ENCODE measurements at places on chromosomes 13 and 19.

GRCh38 chr19:53789708-53790678, 34.1 kb downstream of the NLRP12 start:
- DNase-seq = no peak

DNA sequence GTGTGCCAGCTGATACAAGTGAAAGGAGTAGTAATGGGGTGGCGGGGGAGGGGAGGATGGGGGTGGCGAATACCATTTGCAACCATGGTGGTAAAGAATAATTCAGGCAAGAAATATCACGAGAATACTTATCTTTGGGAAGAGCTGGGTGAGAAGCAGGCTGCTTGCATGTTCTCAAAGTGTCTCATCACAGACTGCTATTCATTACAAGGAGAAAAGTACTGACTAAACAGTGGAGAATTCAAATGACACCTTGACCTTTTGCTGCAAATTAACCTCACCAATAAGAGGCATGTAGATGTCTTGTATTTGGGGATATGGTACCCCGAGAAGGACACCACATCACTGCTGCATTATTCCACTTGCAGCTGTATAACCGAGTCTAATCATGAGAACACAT, 585.7 kb upstream of the GPC6 start:
- no peak for DNase-seq

DNA sequence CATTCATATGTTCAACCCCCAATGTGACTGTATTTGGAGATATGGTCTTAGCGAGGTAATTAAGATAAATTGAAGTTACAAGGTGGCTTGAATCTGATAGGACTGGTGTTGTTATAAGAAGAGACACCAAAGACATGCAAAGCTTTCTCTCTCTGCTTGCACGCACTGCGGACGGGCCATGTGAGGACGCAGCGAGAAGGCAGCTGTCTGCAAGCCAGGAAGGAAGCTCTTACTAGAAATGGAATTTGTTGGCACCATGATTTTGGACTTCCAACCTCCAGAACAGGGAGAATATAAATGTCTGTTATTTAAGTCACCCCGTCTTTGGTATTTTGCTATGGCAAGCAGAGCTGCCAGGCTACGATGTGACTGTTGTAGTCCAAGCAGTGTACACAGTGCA, 4.8 kb downstream of the DLEU7 start:
- DNase-seq = no peak

DNA sequence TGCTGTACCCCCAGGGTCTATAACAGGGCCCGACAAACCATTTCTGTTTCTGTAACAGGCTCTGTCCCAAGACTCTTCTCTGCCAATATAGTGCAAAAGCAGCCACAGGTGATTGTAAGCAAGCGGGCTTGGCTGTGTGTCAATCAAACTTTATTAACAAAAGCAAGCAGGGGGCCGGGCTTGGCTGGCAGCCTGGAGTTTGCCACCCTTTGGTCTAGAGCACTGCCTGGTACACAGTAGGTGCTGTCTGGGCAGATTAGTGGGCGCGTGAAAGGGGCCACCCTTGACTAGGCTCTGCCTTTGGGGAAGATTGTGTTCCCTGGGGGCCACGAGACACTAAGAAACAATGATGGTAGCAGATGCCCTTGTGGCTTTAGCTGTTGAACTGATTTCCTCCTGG, 27.4 kb downstream of the CCL25 start:
- no peak for DNase-seq

GRCh38 chr19:5238700-5239099, 101.9 kb downstream of the PTPRS start:
- DNase-seq = no peak

DNA sequence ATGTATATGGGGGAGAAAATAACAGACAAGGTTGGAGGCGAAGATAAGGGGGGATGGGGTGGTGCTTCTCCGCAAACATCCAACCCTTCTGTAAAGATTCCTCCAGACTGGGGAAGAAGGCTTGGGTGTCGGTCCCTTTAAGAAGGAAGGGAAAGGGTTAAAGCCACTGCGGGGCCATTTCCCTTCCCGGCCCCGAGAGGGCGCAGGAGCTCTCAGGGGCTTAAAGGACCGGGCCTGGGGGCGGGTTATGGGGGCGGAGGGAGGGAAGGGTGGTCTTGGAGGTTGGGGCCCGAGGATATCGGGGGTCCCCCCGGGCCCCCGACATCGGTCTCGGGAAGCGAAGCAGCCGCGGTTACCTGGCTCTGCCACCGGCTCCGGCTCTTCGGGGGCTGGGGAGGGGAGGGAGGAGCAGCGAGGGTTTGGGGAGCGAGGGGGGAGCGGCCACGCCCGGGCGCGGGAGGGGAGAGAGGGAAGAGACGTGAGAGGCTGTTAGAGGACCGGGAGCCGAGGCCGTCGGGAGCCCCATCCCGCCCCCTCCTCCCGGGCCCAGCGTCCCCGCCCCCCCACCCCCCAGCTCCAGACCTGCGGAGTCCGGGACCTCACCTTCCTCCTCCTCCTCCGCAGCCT, 2.8 kb downstream of the TNNT1 start:
- no peak for DNase-seq

GRCh38 chr13:21557995-21558394, 46.0 kb downstream of the MICU2 start:
- DNase-seq = no peak

DNA sequence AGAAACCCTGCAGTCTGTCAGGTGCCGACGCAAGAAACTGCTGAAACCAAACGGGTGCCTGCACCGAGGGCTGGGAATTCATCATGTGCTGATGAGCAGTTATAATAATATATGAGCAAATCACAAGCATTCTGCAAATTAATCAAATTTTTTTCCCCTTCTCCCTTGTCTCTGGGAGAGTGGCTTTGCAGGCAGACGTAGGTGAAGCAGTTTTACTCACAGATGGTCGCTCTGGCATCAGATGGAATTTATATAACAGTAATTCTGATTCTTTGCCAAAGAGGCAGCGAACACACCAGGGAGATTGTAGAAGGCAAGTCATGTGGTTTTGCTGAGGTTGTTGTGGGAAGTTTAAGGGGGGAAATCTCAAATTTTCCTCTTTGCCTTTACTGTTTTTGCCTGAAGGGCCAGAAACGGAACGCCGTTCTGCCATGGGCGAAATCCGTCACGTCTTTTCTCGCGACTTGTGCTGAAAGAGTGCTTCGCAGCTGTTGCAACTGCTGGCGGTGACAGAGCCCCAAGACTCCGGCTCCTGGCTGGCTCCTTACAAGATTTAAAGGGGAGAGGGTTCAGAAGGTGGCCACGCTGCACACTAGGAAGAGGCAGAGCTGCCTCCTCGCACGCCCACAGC, 320.1 kb downstream of the ZNF536 start:
- DNase-seq = no peak
